ENCODE measurements at places on chromosomes 2 and 18.

DNA sequence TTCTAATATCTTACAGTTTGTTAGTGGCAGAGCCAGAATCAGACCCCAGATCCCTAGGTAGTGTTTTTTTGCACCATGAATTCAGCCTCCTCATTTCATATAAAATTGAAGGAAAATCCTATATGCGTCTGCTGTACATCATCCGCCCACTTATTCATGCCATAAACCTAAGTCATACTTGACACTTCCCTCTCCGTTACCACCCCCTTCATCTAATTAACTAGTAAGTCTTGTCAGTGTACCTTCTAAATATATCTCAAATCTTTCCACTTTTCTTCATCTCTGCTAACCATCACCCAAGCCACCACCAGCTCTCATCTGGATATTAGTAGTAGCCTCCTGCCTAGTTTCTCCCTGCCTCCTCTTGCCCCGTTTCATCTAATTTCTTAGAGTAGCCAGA, 248.7 kb upstream of the SIX3 start:
- DNase-seq, result no peak

GRCh38 chr2:33494155-33494779, 17.8 kb downstream of the RASGRP3 start:
- no peak for DNase-seq

GRCh38 chr2:7725850-7726242, 808.6 kb downstream of the RNF144A start:
- DNase-seq, result no peak

DNA sequence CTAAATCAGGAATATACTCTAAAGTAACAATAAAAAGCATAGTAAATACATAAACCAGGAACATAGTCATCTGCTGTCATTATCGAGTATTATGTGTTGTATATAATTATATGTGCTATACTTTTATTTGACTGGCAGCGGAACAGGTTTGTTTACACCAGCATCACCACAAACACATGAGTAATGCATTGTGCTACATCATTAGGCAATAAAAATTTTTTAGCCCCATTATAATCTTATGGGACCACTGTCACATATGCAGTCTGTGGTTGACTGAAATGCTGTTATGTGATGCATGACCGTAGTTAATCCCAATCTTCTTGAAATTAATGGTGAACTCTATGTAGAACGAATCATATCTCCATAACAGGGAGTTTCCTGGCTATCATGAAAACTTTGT, 136.7 kb upstream of the ZFP36L2 start:
- no peak for DNase-seq

DNA sequence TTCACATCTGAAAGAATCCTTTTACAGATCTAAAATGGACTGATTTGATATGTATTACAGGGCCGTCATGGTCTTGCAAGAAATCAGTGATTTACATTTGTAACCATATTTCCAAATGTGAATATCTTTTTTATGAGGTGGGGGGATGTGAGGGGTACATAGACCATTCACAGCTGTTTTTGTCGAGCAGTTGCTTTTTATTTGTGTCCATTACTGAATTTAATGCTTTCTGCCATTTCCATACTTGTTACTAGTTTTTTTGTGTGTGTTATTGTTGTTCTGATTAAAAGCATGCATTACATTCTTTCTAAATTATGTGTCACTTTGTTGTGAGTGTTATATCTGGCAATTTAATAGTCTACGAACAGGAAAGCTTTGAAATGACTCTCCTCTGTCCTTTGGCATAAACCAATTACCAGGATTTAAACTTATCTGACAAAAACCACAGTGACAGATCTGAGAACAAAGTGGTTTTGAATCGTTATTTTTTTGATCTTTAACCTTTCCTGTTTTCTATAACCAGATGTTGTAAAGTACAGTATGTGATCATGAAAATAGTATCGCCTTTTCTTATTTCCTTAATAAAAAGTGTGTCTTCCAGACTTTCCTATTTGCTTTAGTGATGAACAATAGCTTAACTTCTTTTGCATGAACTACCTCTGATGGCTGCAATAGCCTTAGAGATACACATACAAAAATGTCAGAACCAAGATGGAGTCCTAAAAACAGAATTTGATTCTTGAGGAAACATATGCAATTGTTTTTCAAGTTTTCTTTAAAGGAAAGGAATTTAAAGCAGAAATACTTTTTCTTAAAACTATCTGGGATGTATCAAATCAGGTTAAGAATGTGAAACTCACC, 354.2 kb upstream of the ACVR2A start:
- DNase-seq, result no peak

- DNase-seq, result no peak
Measured at GRCh38 chr2:190376591-190377245, 31.4 kb upstream of the MFSD6 start.

- no peak for DNase-seq
Measured at GRCh38 chr2:168650781-168651180, 151.7 kb upstream of the NOSTRIN start.

GRCh38 chr18:79597176-79597830, 82.3 kb upstream of the CTDP1 start:
- DNase-seq, result no peak

GRCh38 chr18:9530226-9531009, 55.1 kb downstream of the RALBP1 start:
- DNase-seq, result no peak

DNA sequence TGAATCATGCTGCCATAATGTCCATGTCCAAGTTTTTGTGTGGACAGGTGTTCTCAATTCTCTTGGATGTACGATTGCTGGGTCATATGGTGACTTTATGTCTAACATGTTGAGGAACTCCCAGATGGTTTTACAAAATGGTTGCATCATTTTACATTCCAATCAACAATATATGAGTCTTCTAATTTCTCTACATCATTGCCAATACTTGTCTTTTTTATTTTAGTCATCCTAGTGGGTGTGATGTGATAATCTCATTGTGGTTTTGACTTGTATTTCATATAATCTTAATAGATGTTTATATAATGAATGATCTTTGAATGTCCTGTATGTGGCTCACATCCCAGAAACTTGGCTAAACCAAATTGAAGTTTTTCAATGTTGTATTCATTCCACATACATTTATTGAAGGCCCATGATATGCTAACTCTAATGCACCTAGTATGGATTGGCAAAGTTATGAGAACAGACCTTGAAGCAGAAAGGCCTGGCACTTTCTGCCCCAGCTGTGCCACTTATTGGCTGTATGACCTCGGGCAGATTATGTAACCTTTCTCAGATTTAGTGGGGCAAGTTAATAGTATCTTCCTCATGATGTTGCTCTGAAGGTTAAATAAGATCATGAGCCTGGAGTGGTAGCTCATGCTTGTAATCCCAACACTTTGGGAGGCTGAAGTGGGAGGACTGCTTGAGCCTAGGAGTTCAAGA, 205.4 kb downstream of the RAB3GAP1 start:
- DNase-seq, result no peak

DNA sequence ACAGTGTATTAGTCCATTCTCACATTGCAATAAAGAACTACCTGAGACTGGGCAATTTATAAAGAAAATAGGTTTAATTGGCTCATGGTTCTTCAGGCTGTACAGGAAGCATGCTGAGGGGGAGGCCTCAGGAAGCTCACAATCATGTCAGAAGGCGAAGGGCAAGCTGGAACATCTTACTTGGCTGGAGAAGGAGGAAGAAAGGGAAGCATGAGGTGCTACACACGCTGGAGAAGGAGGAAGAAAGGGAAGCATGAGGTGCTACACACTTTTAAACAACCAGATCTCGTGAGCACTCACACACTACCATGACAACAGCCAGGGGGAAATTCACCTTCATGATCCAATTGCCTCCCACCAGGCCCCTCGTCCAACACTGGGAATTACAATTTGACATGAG, 95.3 kb upstream of the FAM110C start:
- no peak for DNase-seq

GRCh38 chr2:66236816-66237802, 197.8 kb upstream of the MEIS1 start:
- DNase-seq, result no peak

DNA sequence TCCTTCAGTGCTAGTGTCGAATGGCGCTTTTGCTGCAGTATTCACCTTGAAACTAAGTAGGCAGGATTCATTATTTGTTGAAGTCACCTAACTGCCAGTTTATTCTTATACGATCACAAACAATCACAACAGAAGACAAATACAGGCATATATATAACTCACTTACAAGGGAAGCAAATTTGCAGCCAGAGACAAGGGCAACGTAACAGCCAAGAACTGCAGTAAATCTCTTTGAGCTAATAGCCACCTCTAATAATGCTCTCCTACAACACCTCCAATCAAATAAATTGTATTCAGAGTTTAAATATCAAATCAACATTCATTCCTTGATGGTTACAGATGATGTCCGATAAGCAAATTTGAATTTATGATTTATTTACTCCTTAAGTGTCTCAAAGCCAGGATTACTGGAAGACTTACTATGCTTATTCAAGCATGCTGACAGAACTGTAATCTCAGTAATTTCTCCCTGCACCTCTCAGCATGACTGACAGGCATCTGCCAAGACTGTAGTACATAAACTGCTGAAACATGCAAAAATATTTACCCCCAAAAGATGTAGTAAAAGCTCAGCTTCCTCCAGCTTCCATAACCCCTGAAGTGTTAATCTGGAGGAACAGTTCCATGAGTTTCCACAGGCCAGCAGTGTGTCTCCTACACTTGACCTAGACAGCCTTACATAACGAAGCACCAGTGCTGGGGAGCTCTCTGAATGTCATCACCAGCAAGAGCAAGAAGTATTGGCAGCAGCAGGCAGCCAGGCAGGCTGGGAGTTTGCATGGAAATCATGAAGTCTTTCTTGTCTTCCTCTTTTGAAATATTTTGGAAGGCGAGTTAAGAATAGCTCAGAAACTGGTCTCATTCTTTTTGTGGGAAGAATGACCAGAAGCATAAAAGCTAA, 20.9 kb upstream of the SCN1A start:
- DNase-seq, result no peak

DNA sequence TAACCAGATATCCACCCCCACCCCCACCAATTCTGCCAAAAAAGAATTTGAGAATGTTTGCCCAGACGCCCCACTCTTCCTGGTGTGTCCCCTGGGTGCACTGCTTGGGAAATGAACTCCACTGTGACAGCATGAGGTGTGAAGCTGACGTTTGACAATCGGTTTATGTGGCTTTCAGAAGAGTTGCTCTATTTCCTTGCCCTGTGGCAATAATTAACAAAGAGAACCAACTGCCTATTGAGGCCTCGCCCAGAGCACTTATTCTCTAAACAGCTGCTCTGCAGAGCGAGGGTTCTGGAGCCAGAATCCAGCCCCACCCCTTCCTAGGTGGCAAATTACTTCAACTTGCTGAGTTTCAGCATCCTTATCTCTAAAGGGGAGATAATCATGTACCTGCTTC, 115.8 kb upstream of the SIX3 start:
- DNase-seq, result no peak

DNA sequence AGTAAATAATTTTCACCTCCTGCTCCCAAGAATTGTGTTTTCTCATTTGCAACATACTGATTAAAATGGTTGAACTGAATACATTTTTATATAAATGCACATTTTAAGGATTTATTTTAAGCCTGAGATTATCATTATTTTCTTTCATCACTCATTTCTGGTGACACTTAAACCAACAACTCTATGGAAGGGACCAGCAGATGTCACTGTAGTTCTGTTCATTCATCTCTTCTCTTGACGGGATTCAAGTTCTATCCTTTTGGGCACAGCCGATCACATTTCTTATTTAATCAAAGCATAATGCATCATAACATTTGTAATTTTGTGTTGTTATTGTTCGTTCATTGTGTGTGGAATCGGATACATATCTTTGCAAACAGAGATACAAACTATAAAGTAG, 417.9 kb downstream of the HRH4 start:
- DNase-seq, result no peak

DNA sequence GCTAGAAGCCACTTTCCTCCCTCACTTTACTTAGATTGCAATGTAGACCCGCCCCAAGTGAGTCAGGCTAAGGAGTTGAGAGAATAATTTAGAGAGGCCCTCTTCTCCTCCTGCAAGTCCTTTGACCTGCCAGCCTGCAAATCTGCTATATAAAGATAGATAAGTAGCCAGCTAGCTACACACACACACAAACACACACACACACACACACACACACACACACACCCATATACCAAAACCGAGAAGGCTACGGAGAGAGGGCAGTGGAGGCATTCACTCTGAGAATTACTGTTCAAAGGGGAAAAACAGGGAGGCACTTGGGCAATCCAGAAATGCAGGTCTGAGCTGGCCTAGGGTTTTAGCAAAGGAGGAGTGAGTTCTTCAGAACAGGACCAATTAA, 23.0 kb upstream of the SMAD7 start:
- no peak for DNase-seq

DNA sequence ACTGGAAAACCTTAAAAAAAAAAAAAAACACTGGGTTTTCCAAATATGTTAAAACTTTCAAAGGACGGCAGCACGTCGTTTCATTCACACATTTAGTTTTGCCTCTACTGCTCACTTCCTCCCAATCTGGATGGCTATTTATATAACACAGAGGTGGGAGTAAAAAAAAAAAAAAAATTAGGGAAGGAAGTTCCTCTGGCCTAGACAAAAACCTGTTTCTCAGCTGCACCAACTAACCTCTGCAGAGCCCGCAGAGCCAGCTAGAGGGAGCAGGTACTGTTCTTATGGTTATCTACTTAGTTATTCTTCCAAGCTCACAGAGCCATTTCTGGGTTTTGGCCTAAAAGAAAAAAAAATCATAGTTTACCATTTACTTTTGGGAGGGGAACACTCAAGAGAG, 28.1 kb downstream of the SLC1A4 start:
- no peak for DNase-seq

- DNase-seq, result no peak
Measured at GRCh38 chr2:42359304-42359964, 1.6 kb downstream of the COX7A2L start.

DNA sequence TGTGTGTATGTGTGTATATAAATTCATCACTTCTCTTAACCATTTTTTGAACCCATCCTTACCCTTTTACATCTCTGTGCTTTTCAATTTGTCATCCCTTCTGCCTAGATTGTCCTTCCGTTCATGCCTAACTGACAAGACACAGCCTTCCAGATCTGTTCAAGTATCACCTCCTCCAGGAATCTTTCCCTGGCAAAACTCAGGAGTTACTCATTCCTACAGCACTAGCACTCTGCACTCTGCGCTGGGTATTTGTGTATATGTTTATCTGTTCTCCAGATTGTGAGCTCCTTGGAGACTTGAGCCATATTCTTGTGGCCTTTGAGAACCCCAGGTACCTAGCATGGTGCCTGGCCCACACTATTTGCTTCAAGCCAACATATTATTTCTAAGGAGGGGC, 26.8 kb upstream of the ASXL2 start:
- DNase-seq, result no peak

- DNase-seq, result no peak
Measured at GRCh38 chr2:23146011-23146410, 239.0 kb upstream of the KLHL29 start.

DNA sequence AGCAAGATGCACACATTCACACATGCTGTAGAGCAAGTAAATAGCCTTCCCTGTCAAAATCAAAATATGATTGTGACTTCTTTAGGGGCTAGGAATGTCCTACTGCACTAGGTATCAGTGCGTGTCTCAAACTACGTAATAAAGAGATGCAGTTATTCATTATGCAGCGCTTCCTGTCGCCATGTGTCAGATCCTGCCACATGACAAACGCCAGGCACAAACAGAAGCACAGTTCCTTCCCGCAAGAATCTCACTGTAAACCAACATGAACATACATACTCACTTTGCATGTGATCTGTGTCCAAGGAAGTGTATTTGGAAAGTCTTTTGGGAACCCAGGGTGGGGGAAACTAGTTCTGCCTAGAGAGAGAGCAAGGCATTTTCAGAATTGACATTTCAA, 599.9 kb downstream of the RNF144A start:
- peak; percentile 7 for DNase-seq

GRCh38 chr2:9753665-9754531, 89.4 kb upstream of the TAF1B start:
- peak; percentile 51 for DNase-seq
